ENCODE measurements at places on chromosomes 1 and 21.

GRCh38 chr1:90402893-90403849, 313.9 kb downstream of the BARHL2 start:
- no peak for DNase-seq

DNA sequence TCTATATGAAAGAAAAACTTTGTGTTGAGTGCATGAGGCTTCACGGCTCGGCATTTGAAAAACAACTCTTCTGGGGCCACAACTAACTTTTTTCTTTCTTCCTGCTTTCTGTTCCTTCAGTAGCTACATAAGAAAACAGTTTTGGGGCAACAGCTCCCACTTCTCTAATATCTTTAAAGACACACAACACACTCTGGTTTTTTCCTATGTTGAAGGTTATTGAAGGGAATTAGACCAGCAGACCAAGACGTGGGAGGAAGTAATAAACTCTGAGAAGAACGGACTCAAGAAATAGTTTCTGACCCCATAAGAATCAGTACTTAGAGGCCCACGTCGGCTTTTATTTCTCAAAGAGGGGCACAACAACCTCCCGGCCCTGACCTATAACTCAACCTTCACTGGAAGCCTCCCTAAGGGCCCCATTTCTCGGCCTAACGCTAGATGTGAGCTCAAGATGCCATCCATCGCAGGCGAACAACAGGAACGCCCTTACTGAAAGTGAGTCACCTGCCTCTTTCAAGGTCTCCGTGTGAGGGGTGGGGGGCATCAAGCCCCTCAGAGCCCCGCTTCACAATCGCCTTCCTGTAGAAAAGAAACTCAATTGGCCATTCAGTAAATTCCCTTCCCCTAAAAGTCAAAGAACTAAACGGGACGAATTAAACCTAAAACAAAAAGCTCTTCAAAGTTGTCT, 844 bp downstream of the ZMYM6 start:
- no peak for DNase-seq

DNA sequence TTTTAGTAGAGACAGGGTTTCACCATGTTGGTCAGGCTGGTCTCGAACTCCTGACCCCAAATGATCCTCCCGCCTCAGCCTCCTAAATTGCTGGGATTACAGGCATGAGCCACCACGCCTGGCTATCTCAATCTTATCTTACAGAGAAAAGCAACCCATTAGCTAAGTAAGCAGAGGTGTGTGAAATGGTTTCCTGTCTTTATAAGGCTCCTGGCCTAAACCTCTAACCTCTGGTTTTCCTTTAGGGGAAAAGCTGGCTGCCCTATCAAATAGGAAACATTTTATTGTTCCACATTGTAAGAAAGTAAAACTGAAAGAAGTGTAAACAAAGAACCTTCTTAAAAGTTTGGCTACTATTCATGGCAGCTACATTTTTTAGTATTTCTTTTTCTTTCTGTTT, 78.3 kb upstream of the MORC3 start:
- no peak for DNase-seq

DNA sequence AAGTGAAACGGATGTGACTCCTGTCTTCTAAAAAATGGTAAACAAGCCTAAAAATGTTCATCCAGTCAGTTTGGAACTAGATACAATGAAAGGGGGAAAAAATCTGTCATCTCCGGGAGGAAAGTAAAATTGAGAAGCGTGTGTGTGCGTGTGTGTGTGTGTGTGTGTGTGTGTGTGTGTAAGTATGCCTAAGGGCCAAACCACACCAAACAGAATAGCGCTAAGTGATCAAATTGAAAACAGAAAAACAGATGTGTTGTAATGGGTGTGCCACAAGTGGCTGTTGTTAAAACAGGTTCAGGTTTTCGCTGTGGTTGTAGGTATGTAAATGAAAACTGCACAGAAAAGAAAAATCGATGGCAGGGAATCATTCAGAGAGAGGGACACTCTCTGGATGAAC, 106.7 kb downstream of the RNF220 start:
- DNase-seq, result no peak

DNA sequence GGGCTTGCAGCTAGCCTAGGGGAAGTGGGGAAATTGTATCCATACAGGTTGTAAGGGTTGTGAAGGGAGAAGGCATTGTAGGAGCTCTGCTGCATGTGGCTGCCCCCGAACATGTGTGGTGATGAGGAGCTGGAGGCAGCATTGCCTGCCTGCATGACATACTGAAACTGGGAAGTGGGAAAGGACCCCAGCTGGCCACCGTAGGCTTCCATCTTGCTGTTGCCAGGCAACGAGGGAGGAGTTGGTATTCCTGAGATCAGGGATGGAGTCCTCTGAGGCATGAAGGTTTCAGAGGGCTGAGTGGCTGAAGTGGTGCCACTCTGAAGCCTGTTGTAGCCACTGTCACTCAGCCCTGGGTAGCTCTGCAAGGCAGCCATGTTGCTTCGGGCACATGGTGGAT, 103.2 kb downstream of the TBX15 start:
- no peak for DNase-seq

Measured in hypothalamus (tissue), 51 donors.